ENCODE measurements at places on chromosomes 13 and 19.
A peak's percentile ranks its signal among the peaks of the same experiment; 100 is the strongest.

DNA sequence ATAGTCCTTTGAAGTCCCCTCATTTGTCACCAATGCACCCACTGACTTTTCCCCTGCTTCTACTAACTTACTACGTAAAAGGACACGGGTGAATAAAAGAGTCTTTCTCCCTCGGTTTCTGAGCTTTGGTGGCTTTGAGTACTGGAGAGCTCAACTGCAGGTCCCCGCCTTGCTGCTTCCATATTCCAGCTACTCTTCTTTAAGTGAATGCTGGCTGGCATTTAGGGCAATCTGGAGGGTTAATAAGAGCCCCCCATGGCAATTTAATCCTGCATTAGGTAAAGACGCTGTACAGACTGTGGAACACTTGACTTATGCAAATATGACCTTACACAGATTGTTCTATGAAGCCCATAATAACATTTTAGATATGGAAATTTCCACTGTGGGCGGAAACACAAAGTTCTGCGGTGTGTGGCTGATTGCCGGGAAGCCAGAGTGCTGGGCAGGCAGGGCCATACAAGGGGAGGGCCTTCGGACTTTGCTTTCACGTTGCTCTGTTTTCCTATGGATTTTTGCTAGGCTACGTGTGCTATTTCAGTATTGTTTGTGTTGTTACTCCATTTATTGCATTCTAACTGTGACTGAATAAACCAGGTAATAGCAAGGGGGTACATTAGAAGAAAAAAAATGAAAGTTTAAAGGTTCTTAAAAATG is 97.5 kb downstream of the SLC10A2 start:
- no peak for DNase-seq

GRCh38 chr13:40590112-40590862 is 76.2 kb downstream of the FOXO1 start:
- DNase-seq: no peak

GRCh38 chr13:80704369-80704768 is 363.4 kb upstream of the SPRY2 start:
- no peak for DNase-seq

- no peak for DNase-seq
Observed at GRCh38 chr13:111068009-111068350, 47.1 kb upstream of the ARHGEF7 start.

DNA sequence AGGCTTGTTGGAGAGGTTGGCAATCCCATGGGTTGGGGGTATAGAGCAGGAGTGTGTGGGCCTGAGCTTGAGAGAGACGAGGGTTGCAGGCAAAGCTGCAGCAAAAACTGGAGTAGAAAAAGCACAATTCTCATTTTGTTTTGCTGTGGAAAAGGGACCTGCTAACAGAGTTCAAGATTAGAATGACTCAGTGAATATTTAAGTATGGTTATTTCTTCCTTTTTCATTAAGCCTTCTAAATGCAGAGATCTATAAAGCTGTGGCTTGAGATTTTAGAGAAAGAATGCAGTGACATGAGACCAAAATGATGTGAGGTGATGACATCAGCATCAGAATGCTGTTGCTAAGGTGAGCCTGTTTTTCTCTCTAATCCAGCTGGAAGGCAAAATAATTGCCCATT is 10.8 kb upstream of the MBNL2 start:
- DNase-seq: peak; percentile 12

Data from ELR (cell line).